ENCODE measurements at places on chromosomes 2 and 18.

DNA sequence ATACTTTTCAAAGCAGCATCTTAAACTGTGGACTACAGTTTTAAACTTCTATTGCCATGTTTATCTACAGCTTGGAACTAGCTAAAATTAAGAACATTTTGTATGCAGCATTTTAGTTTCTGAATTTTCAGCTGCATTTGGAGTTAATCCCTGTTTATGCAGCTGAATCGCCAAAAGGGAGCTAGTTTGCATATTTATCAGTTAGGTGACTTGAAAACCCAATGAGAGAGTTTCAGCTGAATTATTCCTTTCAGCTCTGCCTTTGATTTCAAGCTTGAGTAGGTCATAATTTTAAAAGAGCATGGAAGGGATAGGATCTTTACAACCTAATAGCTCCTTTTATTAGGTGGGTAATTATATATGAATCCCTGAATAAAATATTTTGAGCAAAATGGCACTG is 692.6 kb downstream of the MBD2 start:
- no peak for DNase-seq

DNA sequence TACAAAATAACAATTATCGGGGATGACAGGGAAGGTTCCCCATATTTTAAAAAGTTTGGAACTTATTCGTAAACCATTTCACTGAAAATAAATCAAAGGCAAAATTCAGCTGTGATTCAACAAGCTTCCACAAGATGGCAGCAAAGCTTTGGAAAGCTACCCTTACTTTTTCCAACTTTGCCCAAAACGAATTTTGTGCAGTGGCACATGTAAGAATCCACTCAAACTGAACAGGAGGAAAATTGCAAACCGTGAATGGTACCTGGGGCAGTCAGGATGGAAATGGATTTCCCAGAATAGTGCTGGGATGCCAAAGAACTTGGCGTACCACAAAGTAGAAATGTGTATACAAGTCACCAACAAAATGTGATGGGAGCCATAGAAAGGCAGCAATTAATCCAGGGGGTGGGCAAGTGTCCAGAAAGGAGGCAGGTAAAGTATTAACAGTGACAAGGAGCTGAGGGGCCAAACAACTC is 10.7 kb downstream of the RPL31 start:
- no peak for DNase-seq

DNA sequence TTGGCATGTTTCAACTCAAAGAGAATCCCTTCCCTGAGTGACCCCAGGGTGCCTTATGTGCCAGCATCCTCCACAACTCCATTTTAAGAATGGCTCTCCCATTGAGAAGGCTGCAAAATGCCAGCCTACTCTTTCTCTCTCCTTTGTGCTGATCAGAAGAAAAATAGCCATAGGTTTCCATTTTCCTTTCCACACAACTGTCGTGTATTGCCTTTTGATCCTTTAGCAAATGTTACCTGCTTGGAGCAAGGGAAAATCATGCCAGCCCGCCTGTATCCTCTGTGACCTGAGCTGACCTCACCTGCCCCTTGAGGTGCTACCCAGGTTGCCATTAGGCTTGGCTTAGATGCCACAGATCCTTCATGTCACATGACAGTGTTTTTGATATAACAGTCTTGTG is 38.8 kb downstream of the DPYSL5 start:
- no peak for DNase-seq

DNA sequence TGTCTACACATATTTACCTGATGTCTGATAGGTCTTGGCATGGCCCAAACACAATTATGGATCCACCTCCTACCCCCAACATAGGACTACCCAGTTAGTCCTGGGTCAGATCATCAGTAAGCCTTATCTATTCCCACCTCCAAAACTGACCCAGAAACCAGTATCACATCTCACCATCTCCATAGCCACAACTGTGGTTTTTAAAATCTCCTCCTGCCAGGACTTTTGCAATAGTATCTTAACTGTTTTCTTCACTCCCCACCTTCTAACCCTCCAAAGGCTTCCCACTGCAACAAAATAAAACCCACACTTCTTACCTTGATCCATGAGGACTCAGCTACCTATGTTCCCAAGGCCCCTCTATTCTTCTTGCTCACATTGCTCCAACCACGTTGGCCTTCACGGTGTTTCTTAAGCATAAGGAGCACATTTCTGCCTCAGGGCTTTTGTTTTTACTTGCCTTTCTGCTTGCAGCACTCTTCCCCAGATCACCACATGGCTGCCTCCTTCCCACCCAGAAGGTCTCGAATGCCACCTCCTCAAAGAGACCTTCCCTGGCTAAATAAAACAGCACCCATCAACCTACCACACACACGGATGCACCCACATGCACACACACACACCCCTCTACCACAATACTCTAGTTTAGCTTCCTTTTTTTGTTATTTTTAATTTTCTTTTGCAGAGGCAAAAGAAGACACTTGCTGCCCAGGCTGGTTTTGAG is 125.9 kb upstream of the SLC1A4 start:
- DNase-seq, result no peak

DNA sequence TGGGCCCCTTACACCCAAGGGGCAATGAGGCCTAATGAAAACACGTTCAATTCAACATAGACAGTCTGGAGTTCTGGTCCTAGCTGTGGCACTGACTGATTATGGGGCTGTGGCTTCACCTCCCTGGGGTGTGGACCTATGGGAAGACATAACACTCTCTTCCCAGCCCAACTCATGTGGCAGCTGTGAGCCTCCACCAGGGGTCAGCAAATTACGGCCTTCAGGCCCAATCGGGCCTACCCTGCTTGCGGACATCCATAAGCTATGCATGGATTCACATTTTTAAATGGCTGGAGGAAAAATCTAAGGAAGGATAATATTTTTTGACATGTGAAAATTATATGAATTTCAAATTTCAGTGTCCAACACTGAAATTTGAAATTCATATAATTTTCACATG is 101.3 kb downstream of the LOXHD1 start:
- peak; percentile 41 for DNase-seq
